A549 treated with CORT108297 at 1 μM for 4 hours (cell line): ENCODE measurements at places on chromosomes 1 and 21. TPM values are rescaled to one million over a fixed set of nuclear protein-coding genes. Genes with fewer than 3 reads are reported as not detected.

PRKCZ gene
- total RNA-seq, result 8.6 to 10.5 TPM (median 9.5 TPM) in 5 replicates

GNG4 gene
- 13.0 to 17.5 TPM (median 15.4 TPM) in 5 replicates for total RNA-seq

TP73 gene
- total RNA-seq, result 0.31 to 0.65 TPM (median 0.55 TPM) in 5 replicates

CHRNB2 gene
- total RNA-seq, result 0.30 to 0.57 TPM (median 0.49 TPM) in 5 replicates

ZMYND12 gene
- 0.34 to 0.58 TPM (median 0.39 TPM) in 5 replicates for total RNA-seq

MUL1 gene
- 39.6 to 43.6 TPM (median 42.3 TPM) in 5 replicates for total RNA-seq

RGS4 gene
- total RNA-seq, result 0.13 to 0.23 TPM in 2 of 5 replicates, not detected in the others

RGSL1 gene
- total RNA-seq, result not detected in 5 replicates

GRHL3 gene
- total RNA-seq, result 0.48 to 0.79 TPM (median 0.54 TPM) in 5 replicates

S100B gene
- total RNA-seq, result not detected in 5 replicates

CAPN8 gene
- total RNA-seq, result 0.57 to 0.88 TPM (median 0.74 TPM) in 5 replicates

PLA2G2C gene
- not detected in 5 replicates for total RNA-seq

LDLRAP1 gene
- total RNA-seq, result 8.6 to 11.3 TPM (median 10.0 TPM) in 5 replicates

SH2D2A gene
- 2.8 to 5.1 TPM (median 3.9 TPM) in 5 replicates for total RNA-seq

LRRC40 gene
- total RNA-seq, result 7.7 to 12.8 TPM (median 9.4 TPM) in 5 replicates

IVL gene
- 0.03 to 0.06 TPM in 2 of 5 replicates, not detected in the others for total RNA-seq

LAD1 gene
- 0.43 to 0.80 TPM (median 0.54 TPM) in 5 replicates for total RNA-seq

CTSE gene
- not detected in 5 replicates for total RNA-seq

LRRC38 gene
- total RNA-seq, result 0.04 TPM in 1 of 5 replicates, not detected in the others
